ENCODE measurements at places on chromosomes 3 and 15.

DNA sequence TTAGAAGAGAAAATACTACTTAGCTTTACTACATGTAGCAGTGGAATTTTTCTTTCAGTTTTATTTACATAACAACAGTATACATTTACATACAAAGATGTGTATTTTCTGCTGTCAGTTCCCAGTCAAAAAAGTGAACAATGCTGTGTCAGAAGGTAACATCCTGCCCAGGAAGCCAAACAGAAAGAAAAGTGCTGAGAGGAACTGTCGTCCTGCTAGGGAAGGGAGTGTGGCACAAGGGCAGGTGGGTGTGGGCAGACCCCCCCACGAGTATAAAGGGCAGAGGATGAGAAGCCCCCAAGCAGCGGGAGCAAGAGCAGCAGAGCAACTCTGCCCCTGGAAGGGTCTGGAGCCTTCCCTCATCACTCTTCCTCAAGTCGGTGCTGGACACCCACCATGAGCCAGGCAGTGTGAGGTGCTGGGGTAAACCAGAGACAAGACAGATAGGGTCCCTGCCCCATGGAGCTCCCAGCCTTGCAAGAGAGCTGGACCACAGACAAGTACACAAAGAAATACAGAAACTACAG lies 39.7 kb downstream of the TBC1D2B start:
- DNase-seq: no peak

- no peak for DNase-seq
Observed at GRCh38 chr3:187207062-187207461, 9.8 kb downstream of the RTP1 start.

- DNase-seq: no peak
Observed at GRCh38 chr3:141960731-141961130, 84.3 kb downstream of the ATP1B3 start.

- no peak for DNase-seq
Observed at GRCh38 chr15:29970402-29970695, 112.4 kb upstream of the GOLGA8J start.

DNA sequence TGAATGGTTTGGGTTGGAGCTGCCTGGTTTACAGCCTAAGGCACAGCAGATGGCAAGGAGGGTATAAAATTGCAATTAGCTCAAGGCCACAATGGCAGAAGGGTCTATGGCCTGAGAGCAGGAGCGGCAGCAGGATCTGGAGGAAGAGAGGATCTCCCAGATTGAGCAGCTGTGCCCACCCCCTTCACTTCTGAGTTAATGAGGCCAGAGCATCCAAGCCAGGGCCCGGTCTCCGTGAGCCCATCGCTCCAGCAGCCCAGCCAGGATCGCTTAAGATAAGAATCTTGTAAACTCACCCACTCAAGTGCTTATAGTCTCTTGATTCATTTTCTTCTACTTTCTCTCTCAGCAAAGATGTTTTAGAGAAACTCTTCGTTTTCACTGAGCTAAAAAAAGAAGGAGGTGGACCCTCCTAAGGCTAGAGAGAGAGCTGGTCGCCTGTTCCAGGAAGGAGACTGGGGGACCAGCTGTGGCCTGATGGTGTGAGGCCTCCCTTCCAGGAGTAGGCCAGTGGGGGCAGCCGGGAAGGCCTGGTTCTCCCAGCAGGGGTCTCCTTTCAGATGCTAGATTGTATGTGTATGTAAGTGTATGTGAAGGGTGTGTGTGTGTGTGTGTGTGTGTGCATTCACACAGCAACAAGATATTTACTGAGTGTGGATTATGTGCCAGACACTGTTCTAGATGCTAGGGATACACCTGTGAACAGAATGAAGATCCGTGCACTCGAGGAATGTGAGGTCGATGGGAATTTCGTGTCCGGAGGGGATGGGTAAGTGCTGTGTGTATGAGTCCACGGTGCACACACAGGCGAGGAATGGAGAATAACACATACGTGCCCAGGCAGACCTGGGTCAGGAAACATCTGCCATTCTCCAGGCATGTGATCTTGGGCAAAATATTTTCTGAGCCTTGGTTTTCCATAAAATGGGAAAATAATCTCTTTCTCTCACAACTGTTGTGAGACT lies 18.6 kb downstream of the MAGEF1 start:
- no peak for DNase-seq
